IMR-90 (cell line): ENCODE measurements at places on chromosomes 1 and 21. TPM values are rescaled to one million over a fixed set of nuclear protein-coding genes. Genes with fewer than 3 reads are reported as not detected.

DNA sequence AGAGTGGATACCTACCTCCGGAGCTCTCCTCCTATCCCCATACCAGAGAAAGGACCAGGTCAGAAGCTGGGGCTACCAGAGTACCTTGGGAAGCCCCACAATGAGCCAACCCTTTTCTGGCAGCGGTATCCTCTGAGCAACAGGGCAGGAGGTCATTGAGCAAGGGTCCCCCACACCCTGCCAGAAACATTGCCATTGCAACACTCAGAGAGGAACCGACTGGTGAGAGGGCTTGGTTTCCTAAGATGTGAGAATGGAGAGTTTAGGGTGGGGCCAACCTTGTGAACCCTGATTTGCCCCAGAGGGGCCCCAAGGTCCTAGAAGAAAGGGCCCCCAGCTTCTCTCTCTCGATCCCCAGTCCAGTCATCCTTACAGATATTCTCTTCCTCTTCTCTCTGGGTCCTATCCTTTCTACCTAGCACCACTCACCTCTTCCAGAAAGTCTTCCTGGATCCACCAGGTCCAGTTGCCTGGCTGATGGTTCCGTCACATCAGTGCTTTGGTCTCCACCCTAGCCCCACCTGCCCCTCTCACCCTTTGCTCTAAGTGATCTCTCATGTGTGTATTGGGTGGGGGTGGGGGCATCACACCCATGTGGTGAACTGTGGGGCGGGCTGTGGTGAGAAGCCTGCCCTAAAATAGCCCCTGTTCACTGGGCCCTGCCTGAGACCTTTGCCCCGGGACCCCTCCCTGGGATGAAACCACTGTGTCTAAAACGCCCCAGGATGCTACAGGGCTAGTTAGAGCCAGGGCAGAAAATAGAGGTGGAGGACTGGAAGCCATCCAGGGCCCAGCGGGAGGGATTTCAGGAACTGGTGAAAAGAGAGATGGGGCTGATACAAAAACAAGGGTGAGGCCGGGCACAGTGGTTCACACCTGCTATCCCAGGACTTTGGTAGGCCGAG is 8.7 kb downstream of the FGR start:
- no peak for DNase-seq

MIER1 gene
- polyA plus RNA-seq: 4.6 and 5.0 TPM in 2 replicates

- DNase-seq: peak; percentile 85
Observed at GRCh38 chr1:22976461-22977243, 4.0 kb upstream of the LACTBL1 start.

KANK4 gene
- polyA plus RNA-seq: not detected in 2 replicates

OR14K1 gene
- polyA plus RNA-seq: not detected in 2 replicates

- DNase-seq: no peak
Observed at GRCh38 chr1:78359666-78360065, 131.1 kb upstream of the PTGFR start.

CLCA1 gene
- polyA plus RNA-seq: not detected in 2 replicates

RGS8 gene
- not detected in 2 replicates for polyA plus RNA-seq

S100A13 gene
- 468 and 529 TPM in 2 replicates for polyA plus RNA-seq

- DNase-seq: peak; percentile 63
Observed at GRCh38 chr1:74180490-74180889, 17.5 kb downstream of the LRRIQ3 start.

DNA sequence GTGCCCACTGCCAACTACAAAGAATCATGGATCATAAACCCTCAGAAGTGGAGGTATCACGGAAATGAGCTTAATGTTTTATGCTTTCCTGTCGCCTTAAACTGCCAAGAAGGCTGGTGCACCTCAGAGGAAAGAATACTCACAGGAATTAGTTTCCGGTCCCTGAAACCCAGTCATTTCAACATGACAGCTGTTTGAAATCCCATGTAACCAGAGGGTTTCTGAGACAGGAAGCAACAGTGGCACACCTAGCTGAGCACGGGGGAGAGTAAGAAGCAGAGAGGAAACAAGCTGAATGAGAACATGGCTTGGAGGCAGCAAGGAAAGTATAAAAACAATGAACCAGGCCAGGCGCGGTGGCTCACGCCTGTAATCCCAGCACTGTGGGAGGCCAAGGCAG is 3.9 kb downstream of the JAK1 start:
- no peak for DNase-seq

GRCh38 chr1:184972315-184973055 is 1.8 kb downstream of the NIBAN1 start:
- peak; percentile 71 for DNase-seq

- DNase-seq: peak; percentile 50
Observed at GRCh38 chr1:151535326-151536271, 4.5 kb upstream of the TUFT1 start.

- no peak for DNase-seq
Observed at GRCh38 chr1:67148516-67149178, 13.9 kb upstream of the C1orf141 start.

E2F2 gene
- polyA plus RNA-seq: 0.39 and 0.51 TPM in 2 replicates

NOS1AP gene
- 0.19 and 0.20 TPM in 2 replicates for polyA plus RNA-seq

DNA sequence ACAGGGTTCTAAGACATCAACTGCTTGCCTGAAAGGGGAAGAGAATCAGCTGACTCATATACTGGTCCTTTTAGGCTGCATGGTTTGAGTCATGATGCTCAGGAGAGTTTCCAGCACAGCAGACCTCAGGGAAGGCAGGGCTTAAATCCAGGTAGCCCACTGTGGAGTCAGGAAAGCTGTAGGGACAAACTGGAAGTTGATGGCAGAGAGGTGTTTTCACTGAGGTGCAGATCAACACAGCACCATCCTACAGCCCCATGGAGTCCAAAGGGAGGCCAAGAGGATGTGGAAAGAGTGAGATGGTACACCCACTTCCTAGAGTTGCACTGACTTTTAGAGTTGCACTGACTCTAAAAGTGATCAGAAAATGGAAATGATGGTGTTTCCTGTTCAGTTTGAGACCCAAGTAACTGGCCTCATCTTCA is 252.4 kb upstream of the DUSP10 start:
- peak; percentile 85 for DNase-seq

GRCh38 chr1:32363713-32364112 is 1.4 kb downstream of the TSSK3 start:
- no peak for DNase-seq

KCNQ4 gene
- polyA plus RNA-seq: 0.07 and 0.09 TPM in 2 replicates

DNA sequence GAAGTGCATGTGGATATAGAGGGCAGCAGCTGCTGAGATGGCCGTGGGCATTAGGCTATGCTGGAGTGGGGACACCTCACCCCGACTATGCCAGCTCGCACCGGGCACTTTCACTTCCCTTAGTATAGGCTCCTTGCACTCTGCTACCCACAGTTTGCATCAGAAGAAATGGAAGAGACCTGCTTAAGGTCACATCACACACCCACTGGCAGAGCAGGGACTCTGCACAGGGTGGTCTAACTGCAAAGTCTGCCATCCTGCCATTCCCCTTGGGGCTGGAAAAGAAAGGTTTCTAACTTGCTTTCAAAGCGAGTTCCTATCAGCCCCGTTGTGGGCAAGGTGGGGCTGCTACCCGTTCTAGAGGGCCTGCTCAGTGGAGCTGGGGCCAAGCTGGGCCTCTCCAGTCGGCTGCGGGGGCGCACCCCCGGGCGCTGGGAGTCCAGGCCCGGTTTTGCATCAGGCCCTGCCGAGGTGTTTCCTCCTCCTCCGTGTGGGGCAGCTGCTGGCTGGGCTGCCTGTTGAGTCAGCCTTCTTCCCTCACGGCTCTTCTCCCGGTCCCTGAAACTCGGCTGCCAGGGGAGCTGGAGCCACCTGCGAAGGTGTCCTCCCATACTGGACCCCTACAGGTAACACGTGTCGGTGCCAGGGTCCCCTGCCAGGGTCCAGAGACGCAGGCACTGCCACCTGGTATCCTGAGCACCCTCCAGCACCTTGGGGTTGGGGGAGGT is at the start of gene SYTL1:
Gene SYTL1 (plus strand): TSS at position 498 of the 728 bp plus-strand sequence. CDS start 3,313 bp downstream, outside the sequence.
- peak; percentile 67 for DNase-seq
